ENCODE measurements at places on chromosomes 4 and X.

- DNase-seq, result no peak
Observed at GRCh38 chr4:52076731-52077130, 25.6 kb downstream of the SPATA18 start.

GRCh38 chrX:37353646-37354045, 4.5 kb downstream of the PRRG1 start:
- no peak for DNase-seq

DNA sequence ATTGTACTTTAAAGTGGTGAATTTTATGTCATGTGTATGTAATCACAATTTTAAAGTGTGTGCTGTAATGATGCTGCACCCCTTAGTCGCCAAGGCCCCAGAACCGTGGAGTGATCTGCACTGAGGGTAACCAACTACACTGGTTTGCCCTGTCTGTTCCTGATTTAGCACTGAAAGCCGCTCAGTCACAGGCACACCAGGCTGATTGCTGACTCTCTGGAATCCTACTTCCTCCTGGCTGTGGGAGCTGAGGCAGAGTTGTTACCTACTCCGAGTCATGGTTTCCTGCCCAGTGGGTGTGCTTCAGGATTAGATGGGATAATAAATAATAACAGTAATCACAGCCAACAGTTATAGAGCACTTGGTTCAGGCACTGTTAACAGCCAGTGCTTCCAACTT, 645.4 kb downstream of the BCOR start:
- no peak for DNase-seq

DNA sequence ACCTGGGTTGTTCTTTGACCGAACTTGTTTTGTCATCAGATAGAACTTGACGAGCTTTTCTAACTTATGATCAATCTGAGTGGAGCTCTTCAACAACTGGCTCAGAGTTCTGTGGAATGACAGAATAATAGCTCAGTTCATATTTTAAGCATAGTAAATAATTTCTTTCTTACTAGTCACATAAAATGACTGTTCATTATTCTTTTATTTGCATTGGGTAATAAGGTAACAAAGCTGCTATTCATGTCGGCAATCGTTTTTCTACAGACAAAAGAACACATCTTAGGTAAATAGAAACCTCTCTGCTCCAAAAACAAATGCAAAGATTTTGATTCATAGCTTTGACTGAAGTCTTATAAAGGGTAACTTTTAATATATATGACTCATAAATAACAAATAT, 57.3 kb upstream of the CXCL8 start:
- no peak for DNase-seq

GRCh38 chr4:145779319-145779801, 99.4 kb downstream of the C4orf51 start:
- DNase-seq, result no peak
